ENCODE measurements at places on chromosomes 2 and 18.
A peak's percentile ranks its signal among the peaks of the same experiment; 100 is the strongest.

DNA sequence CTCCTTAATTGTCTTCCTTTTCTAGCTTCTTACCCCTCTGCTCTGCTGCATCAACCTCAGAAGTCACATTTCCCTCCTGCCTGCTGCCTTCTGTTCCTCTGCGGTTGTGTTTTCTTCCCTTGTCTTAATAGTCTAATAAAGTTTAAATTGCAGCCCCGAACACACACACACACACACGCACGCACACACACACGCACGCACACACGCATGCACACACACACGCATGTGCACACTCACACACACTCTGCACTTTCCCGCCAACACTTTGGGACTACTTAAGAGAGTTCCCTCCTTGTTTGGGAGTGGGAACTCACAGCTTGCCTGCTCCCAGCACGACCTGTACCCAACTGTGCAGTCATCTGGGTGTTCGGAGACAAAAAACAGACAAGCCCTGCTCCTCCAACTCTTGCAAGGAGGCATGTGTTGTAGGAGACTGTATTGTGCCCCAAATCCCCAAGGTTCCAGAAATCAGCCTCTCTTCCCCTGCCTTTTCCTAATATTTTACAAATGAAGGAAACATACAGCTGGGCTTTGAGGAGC, 99.1 kb downstream of the SETBP1 start:
- no peak for DNase-seq

DNA sequence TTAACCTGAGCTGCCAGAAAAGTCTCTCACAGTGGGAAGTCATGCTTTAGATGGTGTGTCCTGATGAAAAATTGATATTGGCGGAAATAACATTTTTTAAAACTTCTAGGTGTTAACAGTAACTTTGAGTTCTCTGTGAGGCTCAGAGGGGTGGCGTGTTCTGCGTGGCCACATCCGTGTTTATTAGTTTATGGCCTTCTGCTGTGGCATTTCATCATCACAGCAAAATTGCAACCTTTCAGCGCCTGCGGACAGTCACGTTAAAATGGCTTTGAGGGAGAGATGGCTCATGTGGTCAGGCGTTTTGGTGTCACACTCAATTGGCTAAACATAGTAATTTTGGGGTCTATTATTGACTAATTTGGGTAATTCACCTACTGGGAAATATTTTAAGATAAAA, 42.4 kb downstream of the KLHL29 start:
- DNase-seq = no peak

- DNase-seq = no peak
Observed at GRCh38 chr2:132984731-132985130, 314.7 kb upstream of the LYPD1 start.

GRCh38 chr2:220959391-220959802, 612.7 kb downstream of the EPHA4 start:
- peak; percentile 91 for DNase-seq

DNA sequence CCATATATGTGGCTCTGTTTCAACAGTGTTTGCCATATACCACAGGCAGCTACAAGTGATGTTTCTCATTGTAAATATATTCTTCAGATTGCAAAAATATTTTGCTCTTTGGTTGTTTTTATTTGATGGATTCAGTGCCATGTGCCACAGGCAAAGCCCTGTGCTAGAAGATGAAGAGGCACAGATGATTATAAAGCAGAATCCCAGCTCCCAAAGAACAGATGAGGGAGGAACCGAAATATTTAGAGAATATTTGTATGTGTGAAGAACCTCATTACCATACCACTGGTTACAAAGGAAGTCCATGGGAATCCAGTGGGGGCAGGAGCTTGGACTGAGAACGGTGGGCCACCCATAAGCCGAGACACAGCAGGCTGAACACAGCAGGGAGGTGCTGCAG, 143.8 kb upstream of the NDUFV2 start:
- no peak for DNase-seq

GRCh38 chr2:240840435-240841060, 20.5 kb upstream of the KIF1A start:
- DNase-seq = no peak

DNA sequence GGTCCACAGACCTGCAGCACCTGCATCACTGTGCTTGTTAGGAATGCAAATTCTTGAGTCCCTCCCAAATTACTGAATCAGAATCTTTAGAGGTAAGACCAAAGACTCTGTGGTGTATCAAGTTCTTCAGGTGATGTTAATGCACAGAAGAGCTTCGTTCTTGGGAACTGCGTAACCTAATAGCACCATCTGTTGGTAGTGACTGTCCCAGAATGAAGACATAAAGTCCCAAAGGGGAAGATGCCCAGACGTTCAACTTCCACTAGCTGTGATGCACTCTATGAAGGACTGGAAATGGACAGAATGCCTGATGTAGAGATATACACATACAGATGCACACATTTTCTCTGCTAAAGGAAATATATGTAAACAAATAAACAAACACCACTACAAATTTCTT, 576.0 kb downstream of the LRP1B start:
- DNase-seq = peak; percentile 4

- no peak for DNase-seq
Observed at GRCh38 chr18:47545613-47546012, 294.2 kb upstream of the SKOR2 start.

DNA sequence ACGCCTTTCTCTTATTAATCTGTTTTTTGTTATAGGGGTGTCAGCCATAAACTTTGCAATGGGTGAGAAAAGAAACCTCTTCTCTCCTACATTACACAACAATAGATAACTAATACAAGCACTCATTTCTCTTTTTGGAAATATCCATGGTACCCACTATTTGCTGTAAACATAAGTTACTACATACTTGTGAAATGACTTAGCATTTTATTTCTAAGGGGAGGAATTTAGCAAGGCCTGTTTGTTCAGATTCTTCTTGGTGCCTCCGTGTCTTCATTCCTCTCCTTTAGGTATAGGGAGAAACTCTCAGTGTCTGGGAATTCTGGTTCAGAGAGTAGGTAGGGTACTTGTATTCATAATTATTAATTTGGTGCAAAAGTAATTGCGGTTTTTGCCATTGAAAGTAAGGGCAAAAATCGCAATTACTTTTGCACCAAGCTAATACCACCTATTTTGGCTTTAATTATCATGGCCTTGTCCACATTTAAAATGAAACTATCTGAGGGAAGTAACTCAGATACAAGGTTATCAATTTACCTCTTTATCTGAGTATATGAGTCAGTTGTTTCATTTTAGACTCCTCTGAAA, 134.8 kb downstream of the MREG start:
- no peak for DNase-seq

DNA sequence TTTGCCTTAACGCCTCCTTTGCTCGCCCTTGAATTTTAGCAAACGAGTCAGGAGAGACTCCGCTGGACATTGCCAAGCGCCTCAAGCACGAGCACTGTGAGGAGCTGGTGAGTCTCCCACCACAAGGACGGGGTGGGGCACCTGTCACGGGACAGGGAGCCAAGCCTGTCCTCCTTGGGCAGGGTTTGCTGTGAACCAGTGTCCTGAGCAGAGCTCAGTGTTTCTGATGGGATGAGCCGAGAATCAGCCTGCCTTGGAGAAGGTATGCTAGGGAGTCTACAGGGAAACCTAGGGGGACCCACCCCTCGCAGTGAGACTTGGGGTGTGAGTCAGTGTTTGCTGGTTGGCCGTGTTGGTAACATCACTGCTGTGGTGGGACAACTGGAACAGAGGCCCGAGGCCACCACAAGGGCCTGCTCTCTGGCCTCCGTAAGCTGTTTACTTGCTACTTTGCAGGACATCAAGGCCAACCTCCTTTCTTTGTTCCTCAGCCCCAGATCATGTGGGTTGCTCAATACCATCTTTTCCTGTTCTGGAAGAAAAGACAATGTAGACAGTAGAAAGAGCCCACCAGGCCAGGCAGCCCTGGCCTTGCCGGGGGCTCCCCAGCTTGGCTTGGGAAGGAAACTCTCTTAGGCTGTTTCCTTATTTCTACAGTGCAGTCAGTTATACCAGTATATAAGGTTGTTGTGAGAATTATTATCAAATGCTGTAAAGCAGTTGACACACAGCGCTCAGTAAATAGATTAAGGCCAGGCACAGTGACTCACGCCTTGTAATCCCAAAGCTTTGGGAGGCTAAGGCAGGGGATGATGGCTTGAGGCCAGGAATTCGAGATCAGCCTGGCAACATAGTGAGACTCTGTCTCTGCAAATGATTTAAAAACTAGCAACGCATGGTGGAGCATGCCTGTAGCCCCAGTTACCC, 42.4 kb downstream of the ITGB1BP1 start:
- DNase-seq = no peak

DNA sequence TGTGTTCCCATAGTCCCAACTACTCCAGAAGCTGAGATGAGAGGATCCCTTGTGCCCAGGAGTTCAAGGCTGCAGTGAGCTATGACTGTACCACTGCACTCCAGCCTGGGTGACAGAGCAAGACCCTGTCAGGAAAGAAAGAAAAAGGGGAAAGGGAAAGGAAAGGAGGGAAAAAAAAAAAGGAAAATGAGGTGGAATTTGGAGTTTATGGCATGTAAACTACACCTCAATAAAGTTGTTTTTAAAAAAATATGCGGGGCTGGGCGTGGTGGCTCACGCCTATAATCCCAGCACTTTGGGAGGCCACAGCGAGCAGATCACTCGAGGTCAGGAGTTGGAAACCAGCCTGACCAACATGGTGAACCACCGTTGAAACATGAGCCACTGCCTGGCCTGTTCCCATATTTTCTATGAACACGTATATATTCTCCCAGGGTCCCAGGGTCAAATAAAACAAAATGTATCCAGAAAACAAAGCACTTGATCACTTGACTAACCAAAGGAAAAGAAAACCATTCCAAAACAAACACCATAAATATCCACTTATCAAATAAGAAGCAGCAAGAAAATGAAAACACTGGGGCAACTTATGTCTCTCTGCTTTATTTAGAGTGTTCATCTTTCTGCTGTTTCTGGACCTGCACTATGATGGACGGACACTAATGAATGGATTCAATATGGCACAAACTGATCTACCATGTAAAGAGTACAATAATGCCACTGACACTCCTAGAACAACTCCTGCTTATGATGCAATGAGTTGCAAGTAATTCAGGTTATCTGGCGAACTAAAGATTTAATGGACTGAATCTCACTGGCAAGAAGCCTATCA, 56.8 kb downstream of the ASXL2 start:
- no peak for DNase-seq

DNA sequence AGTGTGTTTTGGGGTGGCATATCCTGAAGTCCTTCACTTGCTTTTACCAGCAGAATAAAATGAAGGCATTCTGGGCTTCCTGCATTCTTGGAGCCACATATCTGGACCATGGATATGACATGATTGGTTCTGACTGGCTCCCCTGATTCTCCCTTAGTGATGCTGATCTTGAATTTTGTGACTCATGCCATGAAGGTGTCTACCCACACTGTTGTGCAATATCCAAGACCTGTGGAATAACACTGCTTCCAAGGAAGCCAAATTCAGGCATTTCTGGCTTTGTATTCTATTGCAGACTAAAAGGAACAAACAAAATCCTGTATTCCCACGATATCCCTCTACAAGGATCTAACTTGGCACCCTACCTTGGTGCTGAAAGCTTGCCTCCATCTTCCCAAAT, 125.8 kb downstream of the LYPD6B start:
- DNase-seq = no peak

DNA sequence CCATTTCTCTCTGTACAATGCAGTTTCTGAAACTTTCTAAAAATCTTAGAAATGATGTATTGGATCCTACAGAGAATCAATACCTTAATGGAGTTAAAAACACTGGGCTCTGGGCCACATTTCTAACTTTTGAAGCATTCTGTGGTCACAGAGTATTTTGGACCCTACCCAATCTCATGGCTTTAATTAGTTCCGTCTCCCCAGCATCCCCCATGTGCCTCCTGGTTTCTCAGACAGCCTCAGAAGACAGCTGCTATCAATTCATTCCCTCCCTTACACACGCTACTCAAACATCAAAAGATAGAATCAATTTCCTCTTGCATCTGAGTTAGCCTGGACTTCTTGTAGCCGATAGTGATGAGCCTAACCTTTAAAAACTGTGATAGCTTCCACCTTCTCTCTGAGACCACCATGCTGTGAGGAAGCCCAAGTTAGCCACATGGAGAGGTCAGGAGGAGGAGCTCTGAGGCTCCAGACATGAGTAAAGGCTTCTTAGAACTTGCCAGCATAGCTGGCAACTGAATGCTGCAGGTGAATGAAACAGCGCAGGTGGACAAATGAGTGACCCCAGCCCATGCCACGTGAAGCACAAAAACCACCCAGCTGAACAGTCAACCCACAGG, 10.4 kb downstream of the ADCY3 start:
- no peak for DNase-seq

GRCh38 chr2:237497009-237497837, 10.2 kb downstream of the MLPH start:
- no peak for DNase-seq

- no peak for DNase-seq
Observed at GRCh38 chr2:84482603-84483002, 23.5 kb upstream of the SUCLG1 start.

DNA sequence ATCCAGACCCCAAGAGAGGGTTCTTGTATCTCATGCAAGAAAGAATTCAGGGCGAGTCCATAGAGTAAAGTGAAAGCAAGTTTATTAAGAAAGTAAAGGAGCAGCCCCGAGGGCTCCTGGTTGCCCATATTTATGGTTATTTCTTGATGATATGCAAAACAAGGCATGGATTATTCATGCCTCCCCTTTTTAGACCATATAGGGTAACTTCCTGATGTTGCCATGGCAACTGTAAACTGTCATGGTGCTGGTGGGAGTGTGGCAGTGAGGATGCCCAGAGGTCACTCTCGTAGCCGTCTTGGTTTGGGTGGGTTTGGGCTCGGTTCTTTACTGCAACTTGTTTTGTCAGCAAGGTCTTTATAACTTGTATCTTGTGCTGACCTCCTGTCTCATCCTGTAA, 750.2 kb upstream of the FANCL start:
- DNase-seq = no peak

DNA sequence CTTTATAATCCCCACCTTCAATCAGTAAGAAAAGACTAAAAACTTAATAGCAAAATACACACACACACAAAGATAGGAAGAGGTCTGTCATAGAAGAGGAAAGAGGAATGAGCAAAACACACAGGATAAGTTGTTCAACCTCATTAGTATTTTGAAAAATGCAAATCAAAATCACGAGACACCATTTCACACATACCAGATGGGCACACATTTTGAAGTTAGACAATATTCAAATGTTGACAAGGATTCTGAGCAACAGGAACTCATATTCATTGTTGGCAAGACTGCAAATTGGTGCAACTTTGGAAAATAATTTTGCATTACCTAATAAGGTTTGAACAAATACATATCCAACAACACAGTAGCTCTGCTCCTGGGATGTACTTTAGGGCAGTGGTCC, 127.6 kb downstream of the RAB3GAP1 start:
- no peak for DNase-seq

All from NCI-H1105 treated with DMSO at 0.1 percent for 48 hours (cell line).